H7 (cell line): ENCODE measurements at places on chromosomes 12 and 14. TPM values are rescaled to one million over a fixed set of nuclear protein-coding genes. Genes with fewer than 3 reads are reported as not detected.

- no peak for DNase-seq
Measured at GRCh38 chr12:110180591-110181005, 56.4 kb downstream of the IFT81 start.

The LTBR gene
- total RNA-seq = 2.5 and 3.6 TPM in 2 replicates

DNA sequence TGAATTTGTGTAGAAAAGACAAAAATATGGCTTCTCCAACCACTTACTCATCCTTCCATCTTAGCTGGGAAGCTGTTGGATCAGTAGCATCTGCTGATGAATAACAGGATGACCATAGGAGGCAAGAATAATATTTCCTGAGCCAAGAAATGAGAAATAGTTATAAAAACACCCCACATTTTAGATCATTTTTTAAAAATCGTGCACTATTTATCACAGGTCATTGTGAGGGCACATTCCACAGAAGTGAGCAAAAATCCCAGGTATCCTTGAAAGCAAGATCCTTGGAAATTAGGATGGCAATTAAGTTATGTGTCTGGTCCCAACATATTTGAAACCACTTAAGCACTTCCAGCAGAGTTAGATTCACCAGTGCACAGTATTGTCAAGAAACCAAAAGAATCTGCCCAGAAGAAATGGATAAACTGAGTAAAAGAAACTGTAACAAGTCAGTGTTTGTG is 8.4 kb downstream of the FAR2 start:
- DNase-seq = no peak

GRCh38 chr14:51516706-51517395 is 134.9 kb upstream of the FRMD6 start:
- no peak for DNase-seq

The TMEM132D gene
- total RNA-seq = 13.0 and 15.3 TPM in 2 replicates

GRCh38 chr14:104729835-104730181 is 5.8 kb downstream of the ADSS1 start:
- DNase-seq = no peak

The GUCY2C gene
- 1.1 and 2.5 TPM in 2 replicates for total RNA-seq

The TEX52 gene
- total RNA-seq = not detected in 2 replicates

The PCED1B gene
- total RNA-seq = 4.8 and 5.8 TPM in 2 replicates

DNA sequence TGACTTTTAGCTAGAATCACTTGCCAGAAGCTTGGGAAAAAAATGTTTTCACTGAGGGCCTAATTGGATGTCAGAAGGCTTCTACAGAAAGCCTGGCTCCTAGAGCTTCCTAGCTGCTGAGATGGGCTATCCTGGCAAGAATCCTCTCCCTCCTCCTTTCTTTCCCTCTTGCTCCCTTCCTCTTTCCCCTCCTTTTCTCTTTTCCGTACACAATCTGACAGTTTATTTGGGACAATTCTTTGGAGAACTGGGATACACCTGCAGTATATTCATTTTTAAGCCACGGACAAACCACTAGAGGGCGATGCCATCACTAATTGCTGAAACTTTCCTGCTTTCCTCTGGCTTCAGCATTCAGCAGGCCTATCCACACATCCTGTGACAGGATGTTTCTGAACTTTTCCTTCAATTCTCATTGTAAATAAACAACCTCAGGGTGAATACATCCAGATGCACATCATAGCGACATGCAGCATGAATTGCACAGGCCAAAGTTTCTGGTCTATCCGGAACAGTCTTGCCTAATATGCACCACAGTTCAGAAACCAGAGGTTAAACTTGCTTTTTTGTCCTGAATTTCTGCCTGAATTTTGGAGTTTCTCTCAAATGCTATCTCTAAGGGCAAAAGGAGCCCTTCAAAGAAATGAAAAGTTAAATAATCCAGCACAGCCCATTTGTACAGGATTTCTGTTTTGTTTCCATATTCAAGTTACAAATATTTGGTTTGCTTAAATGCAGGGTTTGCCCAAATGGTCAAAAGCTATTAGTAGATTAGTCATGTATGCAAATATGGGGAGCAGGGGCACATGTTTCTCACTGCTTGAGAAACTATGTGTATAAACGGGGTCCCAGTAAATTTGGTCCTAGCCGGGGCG is 142.8 kb downstream of the PAWR start:
- DNase-seq = no peak

GRCh38 chr12:99056186-99056585 is 411.1 kb downstream of the APAF1 start:
- DNase-seq = no peak

GRCh38 chr12:560691-561390 is 101.1 kb downstream of the B4GALNT3 start:
- no peak for DNase-seq

The COCH gene
- 9.4 and 11.4 TPM in 2 replicates for total RNA-seq
